Fibroblast of skin of scalp (primary cell): ENCODE measurements at places on chromosomes 2 and 18.

DNA sequence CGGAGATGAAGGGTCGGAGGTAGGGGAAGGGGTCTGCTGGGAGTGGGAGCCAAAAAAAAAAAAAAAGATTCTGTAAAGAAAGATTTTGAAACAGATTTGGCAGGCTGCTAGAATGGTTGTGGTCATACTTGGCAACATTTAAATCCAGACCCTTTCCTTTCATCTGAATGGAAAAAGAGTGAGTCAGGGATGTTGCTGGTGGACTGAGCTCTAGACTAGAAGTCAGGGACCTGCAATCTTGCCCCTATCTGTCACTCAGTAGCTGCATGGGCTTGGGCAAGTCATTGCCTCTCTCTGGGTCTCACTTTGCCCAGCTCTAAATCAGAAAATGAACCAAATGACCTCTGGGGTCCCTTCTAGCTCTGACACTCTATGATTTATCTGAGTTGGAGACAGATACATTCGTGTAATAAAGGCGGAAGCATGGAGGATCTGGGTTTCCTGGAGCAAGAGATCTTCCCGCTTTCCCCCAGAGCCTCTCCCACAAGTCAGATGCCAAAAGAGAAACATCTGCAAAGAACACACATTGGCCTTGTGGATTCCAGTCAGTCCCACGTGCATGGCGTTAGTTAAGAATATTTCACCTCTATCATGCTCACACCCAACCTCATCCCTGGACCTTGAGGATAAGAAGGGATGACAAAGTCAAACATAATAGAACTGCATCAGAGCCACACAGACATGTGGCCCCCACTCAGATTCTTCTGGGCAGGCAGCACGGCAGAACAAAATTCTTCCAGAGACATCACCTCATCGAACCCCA lies 58.5 kb downstream of the ADD2 start:
- DNase-seq, result no peak

- DNase-seq, result peak; percentile 48
Measured at GRCh38 chr2:142980246-142981068, 103.0 kb downstream of the KYNU start.

DNA sequence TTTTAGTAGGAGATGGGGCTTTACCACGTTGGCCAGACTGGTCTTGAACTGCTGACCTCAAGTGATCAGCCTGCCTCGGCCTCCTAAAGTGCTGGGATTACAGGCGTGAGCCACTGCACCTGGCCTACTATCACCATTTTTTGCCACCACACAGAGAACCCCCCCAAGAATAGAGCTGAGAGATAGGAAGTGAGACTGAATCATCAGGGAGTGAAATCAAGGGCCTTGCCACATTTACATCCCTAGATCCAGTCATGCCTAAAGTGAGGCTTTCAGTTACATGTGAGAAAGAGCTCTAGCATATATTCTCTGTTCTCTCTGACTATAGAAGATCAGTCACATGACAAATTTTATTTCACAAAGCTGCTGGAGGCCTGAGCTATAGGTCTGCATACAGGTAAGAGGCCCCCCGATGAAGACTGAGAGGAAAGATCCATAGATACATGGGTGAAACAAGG lies 28.0 kb upstream of the KCMF1 start:
- DNase-seq, result no peak

DNA sequence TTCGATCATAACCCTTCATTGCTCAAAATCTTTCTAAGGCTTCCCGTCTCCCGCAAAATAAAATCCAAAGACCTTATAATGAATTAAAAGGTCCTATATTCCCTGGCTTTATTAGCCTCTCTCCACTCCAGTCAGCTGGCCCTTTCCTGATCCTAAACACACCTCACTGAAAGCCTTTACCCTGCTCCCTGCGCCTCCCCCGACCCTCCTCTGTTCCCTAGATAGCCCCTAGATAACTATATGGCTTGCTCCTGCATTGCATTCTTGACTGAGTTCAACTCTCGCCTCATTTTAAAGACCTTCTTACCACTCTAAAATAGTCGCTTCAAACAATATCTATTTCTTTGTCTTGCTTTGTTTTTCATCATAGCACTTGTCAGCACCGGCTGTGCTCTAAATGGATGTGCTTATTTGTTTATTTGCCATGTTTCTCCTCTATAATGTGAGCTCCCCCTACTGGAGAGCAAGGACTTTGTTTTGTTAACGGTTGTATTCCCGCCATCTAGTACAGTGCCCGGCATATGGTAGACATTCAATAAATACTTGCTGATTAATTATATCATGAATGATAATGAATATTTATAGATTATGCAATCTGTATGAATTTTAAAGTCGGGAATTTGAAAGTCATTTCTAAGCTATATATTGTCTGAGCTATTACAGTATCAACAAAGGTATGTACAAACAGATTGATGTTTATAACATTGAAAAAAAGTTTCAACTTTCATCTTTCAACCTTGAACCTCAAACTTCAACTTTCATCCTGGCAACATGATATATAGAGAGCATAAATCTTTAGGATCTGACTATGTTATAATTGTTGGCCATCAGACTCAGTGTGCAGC lies 32.4 kb upstream of the VIT start:
- peak; percentile 85 for DNase-seq

DNA sequence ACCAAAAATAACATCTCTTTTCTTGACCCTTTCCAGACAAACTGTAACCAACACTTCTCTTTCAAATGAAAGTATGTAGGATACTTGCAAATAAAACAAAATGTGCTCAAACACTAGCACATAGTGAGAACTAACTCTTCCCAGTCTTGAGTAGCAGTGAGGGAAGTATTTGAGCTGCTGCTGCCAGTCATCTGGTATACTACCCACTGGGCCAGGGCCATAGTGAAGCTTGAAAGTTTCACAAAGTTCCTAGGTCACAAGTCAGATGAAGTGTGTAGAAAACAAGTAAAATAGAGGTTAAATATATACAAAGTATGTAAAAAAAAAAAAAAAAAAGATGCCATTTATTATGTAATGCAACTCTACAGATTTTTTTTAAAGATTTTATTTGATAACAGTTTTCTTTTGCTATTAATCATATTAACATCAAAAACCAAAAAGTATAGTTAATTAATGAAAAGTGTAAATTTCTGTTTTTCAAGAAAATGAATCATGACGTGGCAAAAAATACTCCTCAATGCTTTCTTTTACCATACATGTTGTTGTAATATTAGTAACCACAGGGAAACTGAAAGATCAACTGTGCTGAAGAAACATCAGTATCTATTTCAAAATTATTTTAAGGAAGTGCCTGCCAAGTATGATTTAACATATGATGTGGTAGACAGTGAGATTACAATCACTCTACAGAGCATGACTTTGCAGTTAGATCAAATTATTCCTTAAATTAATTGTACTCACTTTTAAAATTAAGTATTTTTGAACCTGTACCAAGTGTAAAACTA lies 21.6 kb upstream of the TRIB2 start:
- DNase-seq, result no peak

GRCh38 chr18:62537946-62538345 lies 15.1 kb downstream of the ZCCHC2 start:
- no peak for DNase-seq

DNA sequence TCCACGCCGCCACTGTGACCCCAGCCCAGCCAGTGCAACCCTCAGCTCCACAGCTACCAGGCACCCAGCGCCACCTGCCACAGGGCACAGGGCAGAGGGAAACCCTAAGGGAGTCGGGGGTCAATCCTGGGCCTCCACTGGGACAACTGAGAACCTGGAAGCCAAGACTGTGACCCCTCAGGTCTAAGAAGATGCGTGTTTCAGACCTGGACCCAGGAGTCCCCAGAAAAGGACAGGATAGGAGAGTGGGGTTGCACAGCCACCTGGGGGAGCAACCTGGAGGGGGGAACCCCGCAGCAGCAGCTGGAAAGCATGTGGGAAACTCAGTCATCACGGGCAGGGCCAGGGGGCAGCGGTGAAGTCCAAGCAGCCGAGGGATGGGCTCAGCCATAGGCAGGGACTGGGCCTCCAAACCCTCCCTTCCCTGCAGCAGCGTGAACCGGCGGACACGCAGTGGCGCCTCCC lies 4.1 kb downstream of the ESPNL start:
- no peak for DNase-seq

DNA sequence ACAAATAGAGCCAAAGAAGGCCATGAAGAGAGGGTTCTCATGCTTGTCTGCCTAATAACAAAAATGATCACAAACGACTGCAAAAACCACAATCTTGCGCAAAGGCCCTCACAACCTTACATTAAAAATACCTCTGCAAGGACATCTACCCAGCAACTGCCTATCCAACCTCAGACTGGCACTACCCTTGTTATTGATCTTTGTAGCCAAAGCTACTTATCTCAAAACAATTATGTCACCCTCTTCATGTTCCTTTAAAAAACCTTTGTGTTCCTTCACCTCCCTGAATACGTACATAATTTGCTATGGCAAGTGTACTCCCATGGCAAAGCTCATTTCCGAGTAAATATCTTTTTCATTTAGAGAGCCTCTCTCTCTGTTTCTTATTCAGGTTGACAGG lies 44.1 kb downstream of the TMEM163 start:
- DNase-seq, result no peak

DNA sequence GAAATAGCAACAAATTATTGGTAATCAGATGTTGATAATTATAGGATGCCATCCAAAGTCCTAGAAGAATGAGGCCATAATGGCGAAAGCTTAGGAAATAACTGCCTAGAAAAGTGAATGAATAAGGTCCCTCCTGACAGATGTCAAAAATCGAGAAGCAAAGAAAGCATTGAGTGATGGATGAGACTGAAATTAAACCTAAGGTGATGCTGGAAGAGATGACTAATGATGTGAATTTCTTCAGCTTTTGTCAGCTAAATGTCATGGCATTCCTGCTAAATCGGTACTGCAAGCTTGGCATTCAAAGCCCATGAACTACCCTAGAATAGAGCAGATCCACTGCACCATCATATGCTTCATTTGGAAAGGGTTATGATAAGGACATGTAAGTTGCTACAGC lies 74.8 kb upstream of the RGPD4 start:
- no peak for DNase-seq

GRCh38 chr2:127735044-127735443 lies 33.7 kb downstream of the SFT2D3 start:
- DNase-seq, result no peak

GRCh38 chr18:3444954-3445353 lies 5.0 kb upstream of the TGIF1 start:
- DNase-seq, result no peak

DNA sequence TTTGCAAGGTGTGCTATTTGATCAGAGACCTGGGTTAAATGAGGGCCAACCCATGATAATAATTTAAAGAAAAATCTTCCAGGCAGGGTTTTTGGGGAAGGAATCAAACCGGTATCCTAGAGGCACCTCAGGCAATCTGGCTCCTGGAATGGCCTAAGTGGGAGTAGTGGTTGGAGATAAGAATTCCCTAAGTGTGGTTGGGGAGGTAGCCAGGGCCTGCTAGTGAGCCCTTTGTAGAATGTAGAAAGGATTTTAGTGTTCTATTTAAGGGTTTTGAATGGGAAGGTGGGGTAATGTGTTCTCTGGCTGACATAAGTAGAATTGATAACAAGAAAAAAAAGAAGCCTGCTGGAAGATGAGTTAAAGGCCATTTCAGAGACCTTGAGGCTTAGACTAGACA lies 422.2 kb downstream of the XIRP2 start:
- no peak for DNase-seq

DNA sequence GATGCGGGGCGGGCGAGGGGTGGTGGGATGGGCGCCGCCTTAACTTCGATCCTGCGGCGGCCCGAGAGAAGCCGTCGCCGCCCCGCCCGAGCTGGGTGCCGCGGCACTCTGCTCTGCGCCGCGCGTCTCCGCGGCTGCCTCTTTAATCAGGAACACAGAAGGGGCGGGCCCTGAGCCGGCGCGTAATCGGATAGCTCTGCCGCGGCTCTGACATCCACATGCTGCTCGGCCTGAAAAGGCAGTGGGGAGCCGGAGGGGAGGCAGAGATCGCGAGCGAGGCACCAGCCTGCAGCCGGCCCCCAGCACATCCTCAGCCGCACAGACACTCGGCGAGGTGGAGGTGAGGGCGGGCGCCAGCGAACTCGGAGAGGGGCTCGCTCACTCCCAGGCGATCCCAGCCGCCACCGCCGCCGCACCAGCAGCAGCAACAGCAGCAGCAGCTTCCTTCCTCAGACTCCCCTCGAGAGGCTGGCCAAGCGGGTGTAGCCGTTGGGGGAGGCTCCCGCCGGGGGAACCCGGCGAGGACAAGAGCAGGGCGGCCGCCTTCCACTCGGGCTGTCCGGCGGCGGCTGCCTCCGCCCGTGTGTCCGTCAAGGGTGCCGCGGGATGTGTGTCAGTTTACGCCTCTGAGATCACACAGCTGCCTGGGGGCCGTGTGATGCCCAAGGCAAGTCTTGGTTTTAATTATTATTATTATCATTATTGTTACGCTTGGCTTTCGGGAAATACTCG lies at the start of gene NRP2:
TSS of gene NRP2 (plus strand) at position 263 of the 732 bp plus-strand sequence. CDS start 790 bp downstream, outside the sequence.
- peak; percentile 92 for DNase-seq

DNA sequence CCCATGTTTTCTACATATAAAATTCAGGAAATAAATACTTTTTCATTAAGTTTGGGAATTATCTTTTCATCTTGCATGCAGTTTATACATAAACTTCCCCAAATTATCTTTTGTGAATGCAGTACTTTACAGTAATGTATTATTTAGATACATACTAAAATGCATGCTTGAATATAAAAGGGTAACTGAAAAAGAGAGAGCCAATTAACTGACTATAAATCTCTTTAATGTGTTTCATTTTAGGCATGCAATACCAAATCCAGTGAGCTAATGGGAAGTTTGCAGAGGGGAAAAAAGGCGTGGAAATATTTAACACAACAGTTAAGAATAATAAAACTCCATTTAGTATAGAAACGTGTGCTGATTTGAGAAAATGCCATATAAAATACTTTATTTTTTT lies 39.2 kb downstream of the COL4A4 start:
- no peak for DNase-seq

DNA sequence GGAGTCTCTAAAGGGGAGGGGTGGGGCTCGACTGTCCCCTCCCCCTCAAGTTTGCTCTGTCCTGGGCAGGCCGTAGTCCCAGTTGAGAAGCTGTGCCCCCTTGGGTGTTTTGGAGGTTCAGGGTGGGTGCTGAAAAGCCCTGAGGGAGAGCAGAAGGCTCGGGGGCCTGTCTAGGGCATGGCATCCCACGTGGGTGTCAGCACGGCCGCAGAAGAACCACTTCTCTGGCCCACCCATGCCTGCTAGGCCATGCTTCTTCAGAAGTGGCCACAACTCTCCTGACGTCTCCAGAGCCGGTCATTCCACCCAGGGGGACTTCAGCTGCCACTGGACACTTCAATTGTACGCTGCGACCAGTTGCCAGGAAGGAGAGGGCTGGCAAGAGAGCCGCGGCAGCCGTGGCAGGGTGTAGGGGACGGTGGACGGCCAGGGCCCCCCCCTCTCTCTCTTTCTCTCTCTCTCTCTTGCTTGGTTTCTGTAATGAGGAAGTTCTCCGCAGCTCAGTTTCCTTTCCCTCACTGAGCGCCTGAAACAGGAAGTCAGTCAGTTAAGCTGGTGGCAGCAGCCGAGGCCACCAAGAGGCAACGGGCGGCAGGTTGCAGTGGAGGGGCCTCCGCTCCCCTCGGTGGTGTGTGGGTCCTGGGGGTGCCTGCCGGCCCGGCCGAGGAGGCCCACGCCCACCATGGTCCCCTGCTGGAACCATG lies at the start of gene INPP5D:
TSS of gene INPP5D (plus strand) at position 546 of the 704 bp plus-strand sequence. CDS start at position 683, 137 bp downstream.
- DNase-seq, result no peak
